ENCODE measurements at places on chromosomes 3 and 15.

- no peak for DNase-seq
Measured at GRCh38 chr3:165529451-165529850, 307.8 kb downstream of the BCHE start.

- DNase-seq = no peak
Measured at GRCh38 chr15:66884115-66884622, 181.2 kb upstream of the SMAD3 start.

DNA sequence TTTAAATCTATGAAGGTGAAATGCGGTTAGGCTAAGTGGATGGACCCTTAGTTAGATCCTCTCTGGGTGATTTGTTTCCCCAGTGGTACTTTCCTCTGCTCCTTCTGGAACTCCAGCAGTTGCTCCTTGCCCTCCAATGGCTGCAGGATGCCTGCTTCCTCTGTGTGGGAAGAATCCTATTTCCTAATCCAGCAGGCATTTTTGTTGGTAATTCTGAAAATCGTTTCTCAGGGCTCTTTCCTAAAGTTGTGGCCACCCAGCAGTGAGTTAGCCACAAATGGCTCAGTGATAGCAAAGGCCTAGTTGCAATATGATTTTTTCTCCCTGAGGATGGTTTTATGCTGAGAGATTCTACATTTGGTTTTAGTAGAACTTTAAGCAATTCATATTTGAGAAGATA, 332.3 kb upstream of the C2CD4B start:
- no peak for DNase-seq

DNA sequence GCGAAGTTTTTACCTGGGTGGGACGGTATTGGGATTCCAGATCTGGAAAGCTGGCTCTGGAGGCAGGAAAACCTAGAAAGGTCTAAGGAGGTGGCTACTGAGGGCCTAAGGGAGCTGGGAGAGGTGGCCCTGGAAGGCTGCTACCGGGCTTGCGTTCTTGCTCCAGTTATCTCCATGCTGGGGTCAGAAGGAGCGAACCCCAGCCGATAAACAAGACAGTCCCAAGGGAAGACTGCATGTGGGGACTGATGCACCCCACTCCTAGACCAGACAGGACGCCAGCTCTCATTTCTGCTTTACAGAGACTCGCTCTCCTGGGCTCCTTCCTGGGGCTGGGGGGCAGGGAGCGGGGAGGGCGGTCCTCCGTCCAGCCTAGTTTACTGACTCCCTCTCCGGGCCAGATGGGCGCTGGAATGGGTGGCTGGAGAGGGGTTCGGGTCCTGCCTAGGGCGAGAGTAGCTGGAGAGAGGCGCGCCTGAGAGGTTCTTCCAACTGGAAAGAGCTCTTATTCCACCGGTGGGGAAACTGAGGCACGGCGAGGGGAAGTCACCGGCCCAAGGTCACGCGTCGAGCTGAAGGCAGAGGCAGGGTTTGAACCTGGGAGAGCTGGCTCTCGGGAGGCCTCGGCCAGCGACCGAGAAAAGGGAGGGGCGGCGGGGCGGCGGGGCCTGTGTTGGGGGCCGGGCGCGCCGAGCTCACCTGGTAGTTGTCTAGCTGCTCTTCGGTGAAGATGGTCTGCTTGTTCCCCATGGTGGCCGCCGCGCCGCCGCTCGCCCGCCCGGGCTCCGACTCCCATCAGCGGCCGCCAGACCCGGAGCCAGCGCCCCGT, 565 bp downstream of the CIB2 start:
- DNase-seq = peak; percentile 26

DNA sequence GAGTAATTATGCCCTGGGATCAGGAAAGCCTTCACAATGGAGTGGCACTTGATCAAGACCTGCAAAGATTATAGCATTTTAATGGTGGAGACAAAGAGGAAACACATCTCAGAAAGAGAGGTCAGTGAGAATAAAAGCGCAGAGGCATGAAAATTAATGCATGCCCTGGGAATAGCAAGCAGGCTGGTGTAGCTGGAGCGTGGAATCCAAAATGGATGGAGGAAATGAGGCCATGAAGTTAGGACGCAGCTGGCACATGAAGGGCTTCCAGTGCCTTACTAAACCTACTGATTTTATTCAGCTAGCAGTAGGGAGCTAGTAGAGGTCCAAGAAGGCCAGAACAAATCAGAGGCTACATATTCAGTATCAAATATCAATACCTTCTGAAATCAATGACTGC, 38.1 kb downstream of the TMEM212 start:
- no peak for DNase-seq

- DNase-seq = no peak
Measured at GRCh38 chr15:77333166-77333565, 86.7 kb downstream of the PEAK1 start.

DNA sequence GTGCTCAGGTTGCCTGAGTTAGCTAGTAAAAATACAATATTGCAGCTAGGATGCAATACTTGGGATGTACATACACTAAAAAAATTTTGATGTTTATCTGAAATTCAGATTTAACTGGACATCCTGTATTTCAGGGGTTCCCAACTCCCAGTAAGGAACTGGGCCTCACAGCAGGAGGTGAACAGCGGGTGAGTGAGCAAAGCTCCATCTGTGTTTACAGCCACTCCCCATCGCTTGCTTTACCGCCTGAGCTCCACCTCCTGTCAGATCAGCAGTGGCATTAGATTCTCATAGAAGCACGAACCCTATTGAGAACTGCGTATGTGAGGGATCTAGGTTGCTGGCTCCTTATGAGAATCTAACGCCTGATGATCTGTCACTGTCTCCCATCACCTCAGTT, 285.1 kb upstream of the PROK2 start:
- DNase-seq = no peak

DNA sequence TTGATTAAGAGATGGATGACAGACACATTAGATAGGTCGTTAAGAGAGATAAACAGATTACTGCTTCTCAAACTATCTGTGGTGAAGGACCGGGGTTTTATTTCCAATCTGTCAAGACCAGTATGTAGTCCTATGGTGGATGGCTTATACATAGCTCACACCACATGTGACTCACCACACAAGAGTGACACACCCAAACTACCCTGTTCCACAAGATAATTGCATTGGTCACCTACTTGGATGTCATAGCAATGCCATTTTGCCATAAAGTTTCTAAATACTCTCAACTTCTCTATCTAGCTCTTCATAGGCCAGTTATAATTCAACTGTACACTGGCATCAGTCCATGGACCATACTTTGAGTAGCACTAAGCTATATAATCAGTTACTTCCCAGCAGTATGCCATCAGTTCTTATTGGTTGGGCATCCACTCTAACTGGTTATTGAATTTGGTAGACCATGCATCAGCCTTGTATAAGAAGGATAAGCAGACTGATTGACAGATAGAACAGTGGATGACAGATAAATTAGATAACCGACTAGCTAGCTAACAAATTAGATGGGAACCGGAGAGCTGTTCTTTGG, 11.6 kb downstream of the WWTR1 start:
- no peak for DNase-seq

- no peak for DNase-seq
Measured at GRCh38 chr3:28243424-28244106, 2.1 kb downstream of the CMC1 start.

DNA sequence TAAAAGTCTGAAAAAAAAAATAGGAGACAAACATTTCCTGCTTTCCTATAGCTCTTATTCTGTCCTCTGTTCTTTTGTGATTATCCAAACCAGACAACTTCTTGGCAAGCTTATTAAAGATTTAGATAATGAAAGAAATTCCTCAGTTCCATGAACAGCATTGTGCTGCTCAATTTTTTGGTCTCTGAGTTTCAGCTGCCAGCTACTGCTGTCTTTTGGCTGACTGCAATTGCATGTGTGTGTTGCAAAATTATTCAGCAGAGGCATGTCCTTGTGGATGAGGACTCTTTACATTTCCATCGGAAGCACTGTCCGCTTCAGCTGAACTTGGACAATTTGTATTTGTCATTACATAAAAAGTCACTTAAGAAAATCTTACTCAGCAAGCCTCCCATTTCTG, 397.3 kb upstream of the RASGRP1 start:
- DNase-seq = no peak

GRCh38 chr3:124483915-124484470, 246.3 kb upstream of the UMPS start:
- DNase-seq = no peak

DNA sequence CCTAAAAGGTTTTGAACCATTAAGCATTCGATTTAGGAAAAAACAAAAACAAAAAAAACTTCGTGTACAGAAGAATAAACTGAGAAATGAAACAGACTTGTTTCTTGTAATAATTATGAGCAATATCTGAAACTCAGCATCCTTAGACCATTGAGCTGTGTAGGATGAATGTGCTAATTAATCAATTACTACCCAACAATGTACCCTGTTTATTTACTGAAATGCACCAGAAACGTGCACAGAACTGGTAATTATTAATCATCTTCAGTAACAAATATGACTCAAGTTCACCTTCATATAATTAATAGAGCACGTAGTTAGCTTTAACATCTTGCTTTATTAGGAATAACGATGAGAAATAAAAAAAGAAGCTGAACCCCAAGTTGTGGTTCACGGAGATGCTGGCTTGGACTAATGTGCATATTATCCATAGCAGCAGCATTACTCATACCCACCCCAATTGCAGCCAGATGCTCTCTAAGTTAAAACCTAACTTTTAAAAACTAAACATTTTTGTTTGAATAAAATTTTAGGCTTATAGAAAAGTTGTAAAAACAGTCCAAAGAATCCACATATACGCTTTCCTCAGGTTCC, 10.2 kb upstream of the C15orf61 start:
- no peak for DNase-seq

- DNase-seq = no peak
Measured at GRCh38 chr3:177837951-177838655, 640.8 kb upstream of the TBL1XR1 start.

- no peak for DNase-seq
Measured at GRCh38 chr3:29406291-29406832, 125.5 kb downstream of the RBMS3 start.

DNA sequence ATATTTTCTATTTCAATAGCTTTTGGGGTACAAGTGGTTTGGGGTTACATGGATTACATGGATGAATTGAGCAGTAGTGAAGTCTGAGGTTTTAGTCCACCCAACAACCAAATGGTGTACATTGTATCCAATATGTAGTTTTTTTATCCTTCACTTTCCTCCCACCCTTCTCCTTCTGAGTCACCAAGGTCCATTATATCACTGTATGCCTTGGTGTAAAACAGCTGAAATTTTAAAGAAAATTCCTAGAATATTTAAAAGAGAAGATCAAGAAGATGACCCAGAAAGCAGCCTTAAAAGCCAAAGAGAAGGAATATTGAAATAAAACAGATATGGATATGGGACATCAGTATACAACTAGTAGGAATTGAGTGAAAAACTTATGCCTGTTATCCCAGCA, 204.2 kb upstream of the COL8A1 start:
- no peak for DNase-seq

- DNase-seq = no peak
Measured at GRCh38 chr15:60223176-60223575, 174.6 kb downstream of the ANXA2 start.

DNA sequence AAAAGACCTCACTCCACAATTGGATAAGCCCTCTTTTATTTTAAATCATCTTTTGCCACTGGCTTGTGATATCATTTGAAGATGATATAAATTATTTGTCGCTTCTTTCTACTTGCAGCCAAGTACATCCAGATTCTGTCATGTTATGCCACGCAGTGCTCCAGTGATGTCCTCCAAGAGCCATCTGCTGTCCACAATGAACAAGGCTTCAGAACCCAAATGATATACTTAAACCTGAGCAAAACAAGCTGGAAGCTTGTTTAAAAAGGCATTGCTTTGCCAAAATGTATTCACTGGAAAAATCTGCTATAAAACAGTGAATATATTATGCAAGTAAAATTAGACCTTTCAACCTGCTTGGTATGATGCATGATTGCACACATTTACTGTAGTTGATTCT, 58.8 kb upstream of the ARL6 start:
- DNase-seq = no peak

GRCh38 chr3:9130345-9131305, 118.8 kb downstream of the SRGAP3 start:
- DNase-seq = no peak

GRCh38 chr3:113151461-113152031, 59.8 kb upstream of the BOC start:
- DNase-seq = no peak

GRCh38 chr15:74156678-74157411, 16.7 kb upstream of the ISLR start:
- no peak for DNase-seq

DNA sequence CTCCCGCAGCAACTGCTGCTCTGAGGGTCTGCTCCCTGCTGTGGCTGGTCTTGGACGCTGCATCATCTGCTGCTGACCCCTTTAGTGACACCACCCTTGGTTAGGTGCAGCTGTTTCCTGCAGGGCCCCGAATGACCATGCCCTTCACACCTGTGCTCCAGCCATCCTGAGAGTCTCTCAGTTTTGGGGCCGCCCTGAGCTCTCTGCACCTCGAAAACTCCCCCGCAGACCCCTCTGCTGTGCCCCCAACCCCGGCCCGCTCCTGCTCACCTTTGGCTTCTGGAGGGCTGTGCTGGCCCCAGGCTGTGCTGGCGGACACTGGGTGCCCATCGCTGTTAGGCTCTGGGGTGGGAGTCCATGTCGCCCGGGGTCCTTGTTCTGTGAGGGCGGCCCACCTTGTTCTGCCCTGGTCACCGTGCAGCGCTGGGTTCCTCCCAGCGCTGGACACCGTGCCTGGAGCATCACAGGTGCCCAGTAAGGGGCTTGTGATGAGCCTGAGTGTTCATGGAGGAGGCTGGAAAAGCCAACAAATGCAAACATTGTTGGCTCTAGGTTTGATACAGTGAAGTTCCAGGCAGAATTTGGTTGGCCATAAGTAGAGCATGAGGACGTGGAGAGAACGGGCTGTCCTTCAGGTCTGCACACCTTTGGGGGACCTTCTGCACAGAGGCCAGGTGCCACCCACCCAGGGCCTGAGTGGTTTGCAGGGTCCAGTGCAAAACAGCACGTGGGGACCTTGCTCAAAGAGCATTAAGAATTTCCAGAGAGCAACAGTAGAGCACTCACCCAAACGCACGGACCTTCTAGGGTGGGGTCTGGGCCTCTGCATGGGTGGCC, 12.3 kb downstream of the ABTB1 start:
- no peak for DNase-seq

GRCh38 chr15:44738340-44738984, 2.1 kb downstream of the TRIM69 start:
- DNase-seq = no peak

DNA sequence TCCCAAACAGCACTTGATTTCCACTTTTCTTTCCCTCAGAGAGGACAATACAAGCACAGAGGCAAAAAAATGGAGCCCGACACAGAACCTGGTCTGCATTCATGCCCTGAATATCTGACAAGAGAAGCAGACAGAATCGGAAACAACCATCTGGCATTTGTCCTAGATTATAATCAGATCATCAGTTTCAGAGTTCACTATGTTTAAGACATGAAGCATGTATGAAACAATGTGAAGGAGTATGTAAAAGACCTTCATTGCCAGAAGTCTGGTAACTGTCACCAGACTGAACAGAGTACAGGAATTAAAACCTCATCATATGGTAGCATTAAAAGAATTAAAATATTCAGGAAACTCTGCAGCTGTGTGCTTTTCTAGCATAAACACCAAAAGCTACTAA, 65.0 kb downstream of the SETD2 start:
- no peak for DNase-seq

All from activated T-cell treated with anti-CD3 and anti-CD28 coated beads for 24 hours (primary cell).